ENCODE measurements at places on chromosomes 5 and 9.
A peak's percentile ranks its signal among the peaks of the same experiment; 100 is the strongest.

DNA sequence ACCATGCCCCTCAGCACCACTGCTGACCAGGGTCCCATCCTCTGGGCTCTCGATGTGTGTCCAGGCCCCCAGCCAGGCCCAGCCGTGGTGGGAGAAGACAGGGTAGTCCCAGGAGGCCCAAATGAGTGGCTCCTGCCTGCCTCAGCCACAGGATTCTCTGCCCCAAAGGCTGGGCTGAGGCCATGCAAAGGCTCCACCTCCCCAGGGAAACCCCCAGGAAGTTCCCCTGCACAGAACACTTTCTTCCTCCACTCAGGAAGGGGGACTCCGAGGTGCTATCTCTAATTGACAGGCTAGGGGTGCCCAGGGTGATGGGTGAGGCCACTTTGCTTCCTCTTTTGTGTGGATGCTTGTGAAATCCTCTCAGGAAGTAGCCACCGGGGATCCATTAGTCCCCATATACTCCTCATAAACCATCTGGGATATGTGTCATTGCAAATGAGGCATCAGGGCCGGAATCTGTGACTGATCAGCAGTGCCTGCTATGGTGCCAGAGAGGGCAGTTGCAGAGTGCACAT lies 23.1 kb upstream of the TDRD7 start:
- no peak for DNase-seq

GRCh38 chr5:132387640-132388117 lies 18.2 kb downstream of the SLC22A5 start:
- DNase-seq, result peak; percentile 65

DNA sequence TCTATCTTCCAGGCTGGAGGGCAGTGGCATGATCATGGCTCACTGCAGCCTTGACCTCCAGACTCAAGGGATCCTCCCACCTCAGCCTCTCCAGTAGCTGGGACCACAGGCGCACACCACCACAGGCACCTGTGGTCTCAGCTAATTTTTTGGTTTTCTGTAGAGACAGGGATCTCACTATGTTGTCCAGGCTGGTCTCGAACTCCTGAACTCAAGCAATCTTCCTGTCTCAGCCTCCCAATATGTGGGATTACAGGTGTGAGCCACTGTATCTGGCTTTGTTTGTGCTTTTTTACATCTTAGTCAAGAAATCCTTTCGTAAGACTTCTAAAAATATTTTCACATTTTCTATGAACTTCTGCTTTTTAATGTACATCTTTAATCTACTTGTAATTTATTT lies 116.9 kb downstream of the DENND1A start:
- DNase-seq, result no peak

DNA sequence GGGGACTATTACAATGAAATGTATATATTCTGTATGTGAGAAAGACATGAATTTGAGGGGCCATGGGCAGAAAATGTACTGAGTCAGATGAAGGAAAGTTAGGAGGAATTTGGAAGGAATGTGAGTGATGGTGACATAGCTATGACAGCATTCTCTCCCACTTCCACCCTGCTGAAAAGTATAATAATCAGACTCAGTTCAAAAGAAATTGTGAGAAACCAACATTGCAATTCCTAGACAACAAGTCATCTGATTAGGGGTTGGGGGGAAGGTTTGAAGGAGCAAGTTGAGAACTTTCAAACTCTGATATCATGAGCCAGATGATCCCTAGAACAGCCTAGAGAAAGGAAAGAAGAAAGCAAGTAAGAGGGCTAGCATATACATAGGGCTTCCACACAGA lies 370.6 kb downstream of the DMRTA1 start:
- no peak for DNase-seq

All from thoracic aorta (tissue), 2 donors.